ENCODE measurements at places on chromosomes 1 and 21.

GRCh38 chr1:89598450-89599331, 34.2 kb upstream of the LRRC8C start:
- no peak for DNase-seq

- no peak for DNase-seq
Measured at GRCh38 chr1:186465946-186466345, 5.0 kb upstream of the PDC start.

- no peak for DNase-seq
Measured at GRCh38 chr1:53498555-53499131, 39.4 kb downstream of the DMRTB1 start.

DNA sequence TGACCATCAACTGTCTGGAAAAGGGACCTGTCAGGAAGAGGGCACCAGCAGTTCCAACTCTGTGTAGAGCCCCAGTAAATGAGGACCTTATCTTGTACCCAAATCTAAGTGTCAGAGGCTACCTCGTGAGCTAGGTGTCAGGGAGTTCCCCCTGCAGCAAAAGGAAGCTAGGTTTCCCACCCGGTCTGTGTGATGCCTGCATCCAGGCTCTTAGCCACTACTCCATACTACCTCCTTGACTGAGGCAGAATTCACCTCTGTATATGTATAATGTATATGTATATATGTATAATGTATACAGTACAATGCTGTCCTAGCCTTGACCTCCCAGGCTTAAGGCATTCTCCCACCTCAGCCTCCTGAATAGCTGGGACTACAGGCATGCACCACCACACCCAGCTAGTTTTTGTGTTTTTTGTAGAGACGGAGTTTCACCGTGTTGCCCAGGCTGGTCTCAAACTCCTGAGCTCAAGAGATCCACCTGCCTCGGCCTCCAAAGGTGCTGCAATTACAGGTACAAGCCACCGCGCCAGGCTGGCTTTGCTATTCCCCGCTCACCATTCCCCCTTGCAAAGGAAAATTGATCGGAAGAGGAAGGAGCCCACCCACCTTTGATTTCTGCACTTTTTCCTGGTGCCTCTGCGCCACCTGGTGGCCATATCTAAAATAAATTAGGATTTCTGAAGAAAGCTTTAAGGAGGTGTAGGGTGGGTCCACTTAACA, 15.7 kb upstream of the LUZP1 start:
- no peak for DNase-seq

GRCh38 chr21:41664881-41665765, 101.7 kb downstream of the RIPK4 start:
- DNase-seq = no peak

GRCh38 chr1:41135196-41135947, 106.7 kb downstream of the SCMH1 start:
- no peak for DNase-seq

DNA sequence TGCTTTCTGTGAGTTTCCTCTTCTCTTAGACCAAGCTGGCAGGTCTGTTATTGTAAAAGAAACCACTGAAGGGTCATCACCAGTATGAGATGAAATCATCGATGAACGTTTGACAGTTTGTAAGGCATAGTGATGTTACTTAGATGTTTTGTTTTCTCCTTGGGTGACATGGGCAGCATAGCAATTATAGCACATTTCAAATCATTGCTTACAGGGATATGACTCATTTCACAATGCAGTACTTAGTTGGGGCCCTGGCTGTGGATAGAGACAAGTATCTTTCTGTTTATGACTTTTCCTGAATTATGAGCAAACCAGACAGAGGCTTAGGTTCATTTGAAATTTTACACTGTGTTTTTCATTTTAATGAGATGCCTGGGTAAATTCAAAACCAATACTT, 313.0 kb downstream of the RWDD3 start:
- no peak for DNase-seq

- no peak for DNase-seq
Measured at GRCh38 chr1:34690269-34690668, 64.6 kb upstream of the GJB5 start.
